ENCODE measurements at places on chromosomes 16 and 17.

DNA sequence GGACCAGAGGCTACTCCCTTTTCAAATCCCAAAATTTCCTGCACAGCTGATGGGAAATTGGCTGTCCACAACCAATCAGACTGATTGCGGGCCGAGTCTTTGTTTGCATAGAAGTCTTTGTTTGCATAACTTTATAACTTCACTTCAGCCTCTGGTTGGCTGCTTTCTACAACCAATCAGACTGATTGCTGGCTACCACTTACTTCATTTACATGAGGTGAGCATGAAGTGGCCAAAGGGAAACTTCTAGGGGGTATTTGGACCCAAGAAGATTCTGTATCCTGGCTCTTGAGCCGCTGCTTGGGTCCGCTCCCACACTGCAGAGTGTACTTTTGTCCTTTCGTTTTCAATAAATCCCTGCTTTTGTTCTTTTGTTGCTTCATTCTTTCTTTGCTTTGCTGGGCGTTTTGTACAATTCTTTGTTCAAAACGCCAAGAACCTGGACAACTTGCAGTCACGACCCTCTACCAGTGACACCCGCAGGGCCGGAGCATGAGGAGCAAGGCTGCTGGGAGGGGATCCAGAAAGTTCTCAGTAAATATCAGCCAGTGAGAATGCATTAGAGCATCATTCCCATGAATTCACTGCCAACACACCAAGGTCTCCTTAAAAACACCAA, 67.5 kb downstream of the IQCK start:
- no peak for DNase-seq

DNA sequence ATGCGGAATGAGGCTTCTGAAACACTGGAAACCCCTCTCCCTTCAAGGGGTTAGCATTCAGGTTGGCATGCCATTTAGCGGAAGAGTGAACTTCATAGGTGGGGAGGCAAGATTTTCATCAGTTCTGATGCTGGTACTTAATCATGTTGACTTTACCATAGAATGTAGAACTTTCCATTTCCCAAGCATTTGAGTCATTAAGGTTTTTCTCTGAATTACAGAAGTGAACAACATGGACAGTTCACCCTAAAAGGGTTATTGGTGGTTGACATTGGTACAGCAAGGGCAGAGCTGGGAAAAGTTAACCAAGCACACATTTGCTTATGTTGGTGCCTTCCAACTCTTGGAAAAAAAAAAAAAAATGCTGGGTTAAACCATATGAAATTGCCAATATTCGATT, 39.1 kb downstream of the GAN start:
- no peak for DNase-seq

DNA sequence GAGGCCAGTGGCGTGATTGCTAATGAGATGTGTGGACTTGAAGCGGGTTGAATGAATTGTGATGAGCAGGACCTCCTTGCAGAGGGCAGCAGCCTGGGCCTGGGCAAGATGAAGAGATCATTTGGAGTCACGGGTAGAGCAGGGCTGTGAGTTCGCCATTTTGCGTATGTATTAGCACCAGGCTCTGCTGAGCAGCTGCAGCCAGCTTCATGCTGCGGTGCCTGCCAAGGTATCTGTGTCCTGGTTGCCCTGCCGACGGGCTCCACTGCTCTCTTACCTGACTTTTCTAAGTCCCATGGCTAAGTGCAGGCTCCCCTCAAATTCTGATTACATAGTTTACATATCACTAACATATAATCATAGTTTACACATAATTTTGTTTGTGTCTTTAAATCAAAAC, 295.7 kb downstream of the SNX29 start:
- DNase-seq: no peak

GRCh38 chr17:79023180-79023705, 726 bp upstream of the C1QTNF1 start:
- no peak for DNase-seq

- no peak for DNase-seq
Measured at GRCh38 chr16:25692742-25693508, 1.2 kb downstream of the HS3ST4 start.

DNA sequence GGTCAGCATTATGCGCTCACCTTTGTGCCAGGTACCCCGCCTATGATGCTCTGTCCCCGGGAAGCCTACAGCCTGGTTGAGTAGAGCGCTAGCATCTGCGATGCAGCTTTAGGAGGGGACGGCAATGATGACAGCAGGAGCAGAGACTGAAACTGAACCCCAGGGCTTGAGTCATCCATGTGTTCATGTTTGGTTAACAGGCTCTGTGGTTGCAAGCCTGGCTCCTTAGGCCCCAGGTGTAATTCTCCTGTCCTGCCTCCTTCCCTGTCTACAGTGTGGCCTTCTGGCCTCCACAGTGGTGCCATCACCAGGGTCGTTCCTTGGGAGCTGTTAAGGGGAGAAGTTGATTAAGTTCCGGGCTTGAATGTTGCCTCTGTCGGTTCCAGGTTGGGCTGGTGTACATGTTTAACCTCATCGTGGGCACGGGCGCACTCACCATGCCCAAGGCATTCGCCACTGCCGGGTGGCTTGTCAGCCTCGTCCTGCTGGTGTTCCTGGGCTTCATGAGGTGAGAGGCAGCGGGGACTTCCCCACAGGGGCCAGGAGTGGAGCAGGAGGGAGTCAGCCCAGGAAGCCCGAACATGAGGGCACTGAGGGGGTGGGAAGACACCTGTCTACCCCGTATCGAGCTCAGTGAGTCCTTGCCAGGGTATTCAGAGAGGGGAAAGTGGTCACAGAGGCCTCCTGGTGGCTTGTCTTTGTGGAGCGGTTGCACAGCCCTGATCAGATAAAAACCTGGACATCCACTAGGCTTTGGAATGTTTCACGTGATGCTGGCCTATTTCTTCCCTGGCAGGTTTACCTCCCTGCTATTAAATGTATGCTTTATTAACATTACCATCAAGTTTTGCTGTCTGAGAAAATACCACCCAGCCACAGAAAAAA, 9.2 kb upstream of the NAT9 start:
- DNase-seq: no peak

DNA sequence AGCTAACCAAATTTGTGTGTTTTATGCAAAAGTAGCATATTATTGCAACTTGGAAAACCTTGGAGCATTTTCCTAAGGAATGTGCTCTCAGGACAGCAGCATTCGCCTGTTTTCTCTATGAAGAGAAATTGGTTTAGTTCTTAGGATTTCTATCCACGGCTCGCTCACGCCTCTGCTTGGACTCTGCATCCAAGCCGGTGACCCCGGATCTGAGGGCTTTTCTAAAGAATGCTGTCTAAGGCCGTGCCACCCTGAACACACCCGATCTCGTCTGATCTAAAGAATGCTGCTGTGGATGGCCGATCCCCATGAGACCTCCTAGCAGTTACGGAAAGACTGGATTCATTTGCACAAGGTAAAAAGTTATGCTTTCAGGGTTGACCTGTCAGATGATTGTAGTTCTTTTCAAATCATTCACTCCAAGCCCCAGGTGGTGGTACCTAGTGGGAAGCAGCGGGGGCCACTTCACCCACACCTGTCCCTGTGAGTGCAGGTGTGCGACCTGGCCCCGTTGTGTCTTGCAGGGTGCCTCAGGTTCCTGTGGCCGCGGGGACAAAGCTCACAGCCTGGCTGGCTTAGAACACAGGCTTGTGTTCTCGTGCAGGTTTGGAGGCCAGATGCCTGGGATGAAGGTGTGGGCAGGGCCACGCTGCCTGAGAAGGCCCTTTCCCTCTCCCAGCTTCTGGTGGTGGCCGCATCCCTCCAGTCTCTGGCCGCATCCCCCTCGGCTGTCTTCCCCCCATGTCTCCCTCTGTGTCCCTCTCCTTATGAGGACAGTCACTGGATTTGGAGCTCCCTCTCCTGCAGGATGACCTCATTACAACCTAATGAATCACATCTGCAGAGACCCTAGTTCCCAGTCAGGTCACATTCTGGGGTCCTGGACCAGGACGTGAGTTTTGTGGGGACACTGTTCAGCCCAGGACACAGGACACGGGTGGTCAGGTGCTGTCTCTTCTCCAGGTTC, 71.1 kb downstream of the BANP start:
- no peak for DNase-seq

- no peak for DNase-seq
Measured at GRCh38 chr17:2975469-2975958, 87.9 kb downstream of the OR1D5 start.

DNA sequence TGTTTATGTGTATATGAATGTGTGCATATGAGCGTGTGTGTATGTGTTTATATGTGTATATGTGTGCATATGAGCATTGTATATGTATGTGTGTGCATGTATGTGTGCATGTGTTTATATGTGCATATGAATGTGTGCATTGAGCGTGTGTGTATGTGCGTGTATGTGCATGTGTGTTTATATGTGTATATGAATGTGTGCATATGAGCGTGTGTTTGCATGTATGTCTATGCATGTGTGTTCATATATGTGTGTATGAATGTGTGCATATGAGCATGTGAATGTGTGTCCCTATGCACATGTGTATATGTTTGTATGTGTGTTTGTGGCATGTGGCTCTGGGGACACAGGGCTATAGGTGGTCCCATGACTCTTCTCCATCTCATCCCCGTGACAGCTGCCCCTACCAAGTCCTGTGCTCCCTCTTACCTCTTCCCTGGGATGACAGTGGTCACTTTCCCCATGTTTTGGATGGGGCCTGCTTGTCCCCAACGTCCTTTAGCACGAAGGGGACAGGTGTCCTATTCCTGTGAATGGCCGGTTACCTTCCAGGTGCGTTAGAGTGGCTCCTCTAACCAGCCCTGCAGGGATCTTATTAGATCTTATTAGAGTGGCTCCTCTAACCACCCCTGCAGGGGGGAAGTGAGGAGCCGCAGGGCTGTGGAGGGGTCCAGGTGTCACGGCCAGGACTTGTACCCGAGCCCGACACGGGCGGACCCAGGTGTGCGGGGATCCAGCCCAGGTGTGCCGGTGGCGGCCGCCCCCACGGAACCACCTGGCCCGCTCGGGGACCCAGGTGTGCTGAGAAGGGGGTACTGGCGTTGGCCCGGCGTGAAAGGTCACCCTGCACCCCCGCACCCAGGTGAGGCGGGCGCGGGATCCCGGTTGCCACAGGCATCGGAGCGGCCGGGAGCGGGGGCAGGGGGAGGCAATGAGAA, 105.6 kb downstream of the SEC14L1 start:
- DNase-seq: no peak

DNA sequence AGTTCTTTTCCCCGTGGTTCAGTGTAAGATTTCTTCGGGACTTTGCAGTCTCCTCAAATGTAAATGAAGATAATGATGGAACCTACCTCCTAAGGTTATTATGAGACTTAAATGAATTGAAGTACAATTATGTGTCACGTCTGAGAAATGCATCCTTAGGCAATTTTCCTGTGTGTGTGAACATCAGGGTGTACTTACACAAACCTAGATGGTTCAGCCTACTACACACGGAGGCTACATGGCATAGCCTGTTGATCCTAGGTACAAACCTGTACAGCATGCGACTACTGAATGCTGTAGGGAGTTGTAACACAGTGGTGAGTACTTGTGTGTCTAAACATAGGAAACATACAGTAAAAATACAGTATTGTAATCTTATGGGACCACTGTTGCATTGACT, 1.1 kb upstream of the FAM20A start:
- DNase-seq: no peak

DNA sequence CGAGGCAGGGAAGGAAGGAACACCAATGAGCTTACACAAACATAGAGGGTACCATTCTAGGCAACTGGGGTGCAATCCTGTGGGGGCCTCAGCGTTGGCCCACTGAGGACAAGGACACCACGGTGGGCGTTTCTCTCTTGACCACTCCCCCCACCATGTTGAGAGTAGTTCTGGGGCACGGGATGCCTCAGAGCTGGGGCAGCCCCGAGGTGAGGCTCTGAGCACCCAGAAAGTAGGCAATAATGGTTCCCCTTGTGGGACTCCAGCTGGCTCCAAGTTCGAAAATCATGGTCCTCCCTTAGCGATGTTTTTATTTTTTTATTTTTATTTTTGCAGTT, 5.1 kb downstream of the PRSS21 start:
- DNase-seq: no peak

GRCh38 chr16:31043352-31043751, 10.0 kb downstream of the STX4 start:
- DNase-seq: no peak

- DNase-seq: no peak
Measured at GRCh38 chr16:57166951-57167350, 18.9 kb downstream of the PSME3IP1 start.

DNA sequence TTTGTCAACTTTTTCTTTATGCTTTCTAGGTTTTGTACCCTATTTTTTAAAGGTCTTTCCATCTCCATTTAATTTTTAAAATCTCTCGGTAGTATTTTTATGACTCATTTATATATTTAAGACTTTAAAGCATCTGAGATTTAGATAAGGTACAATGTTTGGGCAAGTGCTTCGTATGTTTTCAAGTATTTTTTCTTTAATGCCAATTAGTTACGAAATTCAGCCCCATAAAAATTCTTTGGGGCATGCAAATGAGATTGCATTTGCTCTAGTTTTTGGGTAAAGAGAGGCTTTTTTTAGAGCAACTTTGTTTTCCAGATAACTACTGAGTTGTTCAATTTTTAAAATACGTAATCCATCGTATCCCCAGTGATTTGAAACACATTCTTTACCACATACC, 65.3 kb upstream of the CRHR1 start:
- no peak for DNase-seq

- no peak for DNase-seq
Measured at GRCh38 chr17:30321314-30321713, 12.5 kb downstream of the TMIGD1 start.

DNA sequence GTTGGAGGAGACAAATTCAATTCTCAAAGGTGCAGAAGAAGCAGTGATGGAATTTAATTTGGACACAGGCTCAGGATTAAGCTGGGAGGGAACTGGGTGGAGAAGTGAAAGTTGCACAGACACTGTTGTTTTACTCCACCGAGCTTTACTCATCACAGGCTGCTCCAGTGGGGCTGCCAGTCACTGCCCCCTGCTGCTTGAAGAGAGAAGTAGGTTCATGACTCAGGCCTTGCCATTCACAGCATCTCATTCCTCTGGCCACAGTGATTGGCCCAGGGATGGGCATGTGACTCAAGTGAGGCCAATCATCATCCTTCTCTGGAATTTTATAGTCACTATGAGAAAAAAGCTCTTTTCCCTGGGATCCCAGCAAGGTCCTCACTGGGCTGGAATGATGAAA, 11.8 kb downstream of the GNAO1 start:
- peak; percentile 27 for DNase-seq

DNA sequence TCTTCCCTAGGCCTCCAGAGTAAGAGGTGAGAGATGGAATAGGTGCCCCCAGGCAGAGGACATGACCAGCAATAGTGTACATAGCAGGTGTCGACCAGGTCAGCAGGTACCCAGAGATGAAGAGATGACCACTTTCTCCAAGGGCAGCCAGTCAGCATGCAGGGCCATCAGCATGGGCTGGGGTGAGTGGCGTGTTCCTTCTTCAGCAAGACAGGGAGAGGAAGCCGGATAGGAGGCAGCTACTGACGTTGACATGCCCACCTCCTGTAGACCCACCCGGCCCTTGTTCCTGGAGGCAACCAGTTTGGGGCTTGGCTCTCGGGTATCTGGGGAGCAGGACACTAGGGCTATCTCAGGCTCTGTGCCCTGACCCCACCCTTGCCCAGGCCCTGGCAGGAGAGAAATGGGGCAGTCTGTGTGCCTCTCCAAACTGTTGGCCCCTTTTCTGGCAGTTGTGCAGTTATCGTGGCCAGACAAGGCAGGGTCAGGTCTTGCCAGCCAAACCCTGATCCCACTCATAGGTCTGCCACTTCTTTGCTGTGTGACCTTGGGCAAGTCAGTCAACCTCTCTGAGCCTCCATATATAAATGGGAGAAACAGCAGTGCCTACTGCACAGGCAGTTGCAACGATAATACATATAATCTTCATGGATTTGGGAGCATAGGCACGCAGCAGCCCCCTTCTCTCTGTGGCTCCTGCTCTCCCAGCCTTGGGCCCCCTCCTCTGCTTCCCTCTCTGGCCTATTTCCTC, 1.4 kb upstream of the NDRG4 start:
- DNase-seq: no peak

- no peak for DNase-seq
Measured at GRCh38 chr17:18117533-18117932, 9.0 kb downstream of the MYO15A start.

All from Caki2 (cell line).